ENCODE measurements at places on chromosomes 11 and 22. TPM values are rescaled to one million over a fixed set of nuclear protein-coding genes. Genes with fewer than 3 reads are reported as not detected.
A peak's percentile ranks its signal among the peaks of the same experiment; 100 is the strongest.

DNA sequence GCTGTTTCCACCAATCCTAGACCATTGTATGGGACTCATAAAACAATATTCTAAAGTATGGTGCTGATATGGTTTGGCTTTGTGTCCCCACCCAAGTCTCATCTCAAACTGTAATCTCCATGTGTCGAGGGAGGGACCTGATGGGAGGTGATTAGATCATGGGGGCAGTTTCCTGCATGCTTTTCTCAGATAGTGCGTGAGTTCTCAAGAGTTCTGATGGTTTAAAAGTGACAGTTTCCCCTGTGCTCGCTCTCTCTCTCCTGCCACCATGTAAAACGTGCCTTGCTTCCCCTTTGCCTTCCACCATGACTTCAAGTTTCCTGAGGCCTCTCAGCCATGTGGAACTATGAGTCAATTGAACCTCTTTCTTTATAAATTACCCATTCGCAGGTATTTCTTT lies 29.2 kb upstream of the FEZ1 start:
- DNase-seq = no peak

DNA sequence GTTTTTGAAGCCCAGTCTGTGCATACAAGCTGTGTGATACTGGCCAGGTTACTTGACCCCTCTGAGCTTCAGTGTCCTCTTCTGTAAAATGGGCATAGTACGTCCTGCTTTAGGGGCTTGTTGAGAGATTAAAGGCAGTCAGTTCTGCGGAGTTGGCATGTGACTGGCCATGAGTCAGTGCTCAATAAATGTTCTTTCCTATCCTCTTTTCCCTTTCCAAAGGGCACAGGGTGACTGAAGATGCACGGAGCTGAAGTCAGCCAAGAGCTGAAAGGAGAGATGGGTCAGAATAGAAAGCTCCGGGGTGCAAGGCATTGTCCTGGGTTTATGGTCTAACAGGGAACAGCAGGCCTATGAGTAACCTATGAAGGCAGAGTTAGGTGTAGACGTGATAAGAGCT lies 48.9 kb downstream of the TP53I11 start:
- DNase-seq = no peak

GRCh38 chr11:134643115-134644012 lies 231.3 kb upstream of the B3GAT1 start:
- no peak for DNase-seq

DNA sequence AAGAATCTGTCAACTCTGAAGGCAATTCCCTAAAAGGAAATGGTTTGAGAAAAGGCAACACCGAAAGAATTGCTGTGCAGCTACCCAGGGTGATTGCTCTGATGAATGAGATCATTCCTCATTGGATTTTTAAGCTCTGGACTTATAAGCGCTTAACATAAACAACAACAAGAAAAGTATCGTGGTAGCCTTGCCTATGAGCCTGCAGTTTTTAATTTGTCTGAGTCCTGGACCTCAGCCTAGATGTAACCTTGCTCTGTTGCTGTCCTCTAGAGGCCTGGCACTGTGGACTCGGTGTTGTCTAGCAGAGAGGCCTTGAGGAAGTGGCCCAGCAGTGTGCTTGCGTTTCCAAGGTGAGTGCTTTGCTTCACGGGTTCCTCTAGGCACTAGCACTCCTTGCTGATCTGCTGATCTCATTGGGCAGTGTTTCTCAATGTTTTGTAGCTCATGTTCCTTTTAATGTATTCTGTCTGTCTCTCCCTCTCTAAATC lies 20.4 kb downstream of the CCDC81 start:
- peak; percentile 36 for DNase-seq

- no peak for DNase-seq
Observed at GRCh38 chr22:30249049-30250038, 2.8 kb upstream of the LIF start.

DNA sequence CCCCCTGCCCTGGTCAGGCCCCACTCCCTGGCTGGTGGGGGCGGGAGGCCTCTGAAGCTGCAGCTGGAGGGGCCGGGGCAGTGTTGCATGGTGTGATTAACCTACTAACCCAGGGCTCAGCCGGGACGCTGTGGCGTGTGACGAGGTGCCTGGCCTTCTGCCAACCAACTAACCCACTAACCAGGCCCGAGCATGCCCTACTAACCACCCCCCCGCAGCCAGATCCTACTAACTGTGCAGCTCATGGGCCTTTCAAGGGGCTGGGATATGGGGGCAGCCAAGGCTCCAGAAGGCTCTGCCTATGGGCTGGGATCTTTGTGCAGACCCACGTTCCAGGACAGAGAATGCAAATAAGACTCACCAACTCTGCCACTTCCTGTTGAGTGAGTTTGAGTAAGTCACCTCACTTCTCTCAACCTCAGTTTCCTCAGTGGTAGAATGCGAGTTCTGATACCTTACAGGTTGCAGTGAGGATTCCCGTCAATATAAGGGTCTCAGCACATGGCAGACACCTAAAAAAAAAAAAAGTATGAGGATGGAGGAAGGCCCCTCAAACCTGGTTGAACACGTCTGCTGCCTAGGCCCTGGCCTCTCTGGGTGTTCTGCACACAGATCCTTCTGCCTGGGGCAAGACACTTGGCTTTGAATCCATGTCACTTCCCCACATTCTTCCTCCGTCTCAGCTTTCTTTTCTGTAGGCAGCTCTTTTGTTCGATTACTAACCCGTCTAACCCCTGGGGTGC lies 14.1 kb downstream of the MIAT start:
- DNase-seq = no peak

DNA sequence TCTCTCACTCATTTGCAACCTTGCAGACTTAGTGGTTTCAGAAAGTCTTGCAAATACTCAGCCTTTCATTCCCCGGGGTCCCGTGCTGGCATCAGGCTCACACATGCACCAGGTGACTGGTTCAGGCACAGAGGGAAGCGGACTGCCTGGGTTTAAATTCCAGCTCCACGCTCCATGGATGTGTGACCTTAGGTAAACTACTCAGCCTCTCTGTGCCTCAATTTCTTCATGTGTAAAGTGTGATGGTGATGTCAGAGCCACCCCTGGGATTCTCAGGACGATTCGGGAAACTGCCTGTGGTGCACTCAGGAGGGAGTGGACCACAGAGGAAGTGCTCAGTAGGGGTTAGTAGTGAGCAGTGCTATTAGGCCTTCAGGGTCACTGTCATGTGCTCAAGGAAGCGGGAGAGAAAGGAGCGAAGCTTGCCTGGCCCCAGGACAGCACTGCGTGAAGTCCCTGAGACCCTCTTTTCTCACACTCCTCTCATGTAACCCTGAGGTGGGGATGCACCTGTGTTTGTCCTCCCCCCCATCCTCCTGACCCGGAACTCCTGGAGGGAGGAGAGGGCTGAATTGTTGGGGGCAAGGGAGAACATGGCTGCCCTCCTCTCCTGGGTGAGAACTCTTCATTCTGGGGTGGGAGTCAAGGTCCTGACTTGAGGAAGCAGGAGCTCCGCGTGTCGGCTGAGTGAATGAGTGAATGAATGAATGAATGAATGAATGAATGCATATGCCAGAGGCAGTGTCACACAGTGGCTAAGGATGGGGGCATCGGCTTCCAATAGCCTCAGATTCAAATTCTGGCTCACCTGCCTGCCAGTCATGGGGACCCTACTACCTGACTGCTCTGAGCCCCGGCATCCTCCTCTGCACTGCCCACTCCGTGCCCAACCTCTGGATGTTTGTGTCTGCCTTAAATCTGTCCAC lies 14.4 kb upstream of the UPK3A start:
- no peak for DNase-seq

DNA sequence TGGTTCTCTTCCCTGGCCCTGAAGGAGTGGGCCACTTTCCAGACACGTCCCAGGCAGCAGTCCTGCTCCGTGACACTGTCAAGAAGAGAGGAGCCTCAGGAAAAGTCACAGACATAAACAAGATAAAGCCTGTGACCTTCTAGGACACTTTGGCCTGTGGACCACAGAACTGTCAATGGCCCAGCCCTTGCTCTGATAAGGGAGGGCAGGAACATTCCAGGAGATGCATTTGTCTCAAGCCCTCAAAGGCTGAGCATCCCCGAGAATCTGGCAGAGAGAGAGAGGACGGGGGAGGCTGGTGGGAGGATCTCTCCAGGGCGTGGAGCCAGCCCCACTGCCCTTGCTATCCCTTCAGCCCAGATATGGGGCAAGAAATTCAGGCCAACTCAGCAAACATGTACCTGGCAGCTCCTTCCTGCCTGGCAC lies 476.4 kb downstream of the INSC start:
- no peak for DNase-seq

DNA sequence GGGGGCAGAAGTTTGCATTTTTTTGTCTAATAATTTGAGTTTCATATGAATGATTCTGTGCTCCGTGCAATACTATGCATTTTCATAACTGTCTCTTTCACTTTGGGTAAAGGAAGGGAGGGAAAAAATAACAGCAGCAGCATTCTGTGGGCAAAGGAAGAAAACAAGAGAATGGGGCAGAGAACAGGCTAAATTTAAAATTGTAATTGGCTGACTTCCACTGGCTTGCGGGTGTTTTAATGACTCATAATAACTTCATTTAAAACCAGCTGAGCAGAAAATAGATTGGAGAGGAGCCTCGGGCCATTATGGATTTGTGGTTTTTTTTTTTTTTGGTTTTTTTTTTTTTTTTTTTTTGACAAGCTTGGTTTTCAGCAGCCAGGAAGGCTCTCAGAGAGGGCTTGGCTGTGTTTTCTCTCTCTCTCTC lies 107.4 kb downstream of the ZBTB16 start:
- peak; percentile 97 for DNase-seq

GRCh38 chr22:43136255-43136654 lies 6.9 kb downstream of the MCAT start:
- no peak for DNase-seq

Gene OR5D13
- total RNA-seq = not detected

Gene MUC2
- total RNA-seq = not detected

Gene HIKESHI
- total RNA-seq = 105 TPM

Gene CYTH4
- not detected for total RNA-seq

Gene UPB1
- 0.12 TPM for total RNA-seq

Measured in G401 (cell line).